ENCODE measurements at places on chromosomes 16 and 17.

GRCh38 chr17:39517224-39517623 lies 55.9 kb downstream of the CDK12 start:
- no peak for DNase-seq

GRCh38 chr16:54244061-54244886 lies 42.3 kb downstream of the IRX3 start:
- DNase-seq = no peak

DNA sequence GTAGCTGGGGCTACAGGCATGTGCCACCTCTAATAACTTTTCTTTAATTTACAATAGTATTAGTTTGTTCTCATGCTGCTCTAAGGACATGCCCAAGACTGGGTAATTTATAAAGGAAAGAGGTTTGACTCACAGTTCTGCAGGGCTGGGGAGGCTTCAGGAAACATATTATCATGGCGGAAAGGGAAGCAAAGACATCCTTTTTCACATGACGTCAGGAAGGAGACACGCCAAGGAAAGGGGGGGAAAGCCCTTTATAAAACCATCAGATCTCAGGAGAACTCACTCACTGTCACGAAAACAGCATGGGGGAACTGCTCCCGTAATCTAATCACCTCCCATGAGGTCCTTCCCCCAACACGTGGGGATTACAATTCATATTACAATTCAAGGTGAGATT lies 18.3 kb downstream of the IL4R start:
- DNase-seq = no peak

DNA sequence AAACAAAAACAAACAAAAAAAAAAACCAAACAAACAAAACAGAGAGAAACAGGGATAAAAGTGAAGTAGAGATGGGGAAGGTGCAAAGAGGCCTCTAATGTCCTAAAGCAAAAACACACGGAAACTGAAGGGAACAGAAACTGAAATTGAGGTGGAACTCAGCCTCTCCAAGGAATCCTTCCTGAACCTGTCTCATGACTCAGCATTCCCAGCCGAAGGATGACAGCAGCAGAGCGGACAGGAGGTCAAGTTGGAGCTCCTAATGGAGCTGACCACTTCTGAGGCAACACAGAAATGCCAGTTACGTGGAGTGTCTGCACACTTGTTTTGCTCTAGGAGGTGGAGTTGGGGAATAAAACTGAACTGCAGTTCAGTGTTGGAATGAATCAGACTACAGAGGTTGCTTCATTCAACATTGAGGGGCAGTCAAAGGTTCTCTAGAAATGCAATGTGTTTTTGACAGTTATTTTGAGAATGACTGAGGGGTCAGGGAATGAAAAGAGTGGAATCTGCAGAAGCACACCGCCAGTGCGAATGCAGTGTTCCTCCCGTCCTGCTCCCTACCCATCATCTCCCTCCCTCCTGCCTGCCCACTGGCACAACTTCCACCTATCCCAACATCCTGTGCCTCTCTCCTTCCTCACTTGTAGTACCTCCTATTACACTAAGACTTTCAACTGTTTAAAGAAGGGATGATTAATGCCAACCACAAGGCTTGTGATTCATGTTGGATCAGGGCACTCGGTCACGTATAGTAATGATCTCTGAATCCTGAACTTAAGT lies 6.3 kb downstream of the UBE2O start:
- no peak for DNase-seq

- DNase-seq = peak; percentile 4
Observed at GRCh38 chr16:71409011-71409775, 32.7 kb downstream of the TLE7 start.

DNA sequence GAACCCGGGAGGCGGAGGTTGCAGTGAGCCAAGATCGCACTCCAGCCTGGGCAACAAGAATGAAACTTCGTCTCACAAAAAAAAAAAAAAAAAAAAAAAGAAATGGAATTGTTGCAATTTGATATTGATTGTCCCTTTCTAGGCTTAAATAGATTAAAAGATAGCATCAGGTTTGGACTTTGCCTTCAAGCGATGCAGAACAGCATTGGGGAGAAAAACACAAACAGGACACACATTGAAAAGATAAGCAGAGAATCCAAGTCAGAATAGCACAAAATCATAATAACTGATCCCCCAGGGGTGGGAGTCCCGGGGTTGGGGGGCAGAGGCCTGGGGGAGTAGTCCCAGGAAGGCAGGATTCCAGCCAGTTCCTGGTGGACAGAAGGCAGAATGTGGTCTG lies 3.9 kb upstream of the CREBBP start:
- no peak for DNase-seq

- peak; percentile 41 for DNase-seq
Observed at GRCh38 chr17:3025421-3026124, 37.8 kb downstream of the OR1D5 start.

GRCh38 chr17:20091174-20092029 lies 82.2 kb downstream of the SPECC1 start:
- no peak for DNase-seq

- DNase-seq = no peak
Observed at GRCh38 chr16:11370084-11370931, 25.0 kb downstream of the RMI2 start.

- peak; percentile 79 for DNase-seq
Observed at GRCh38 chr17:17628388-17629008, 37.0 kb upstream of the PEMT start.

GRCh38 chr16:84056933-84057332 lies 14.3 kb upstream of the SLC38A8 start:
- DNase-seq = no peak

DNA sequence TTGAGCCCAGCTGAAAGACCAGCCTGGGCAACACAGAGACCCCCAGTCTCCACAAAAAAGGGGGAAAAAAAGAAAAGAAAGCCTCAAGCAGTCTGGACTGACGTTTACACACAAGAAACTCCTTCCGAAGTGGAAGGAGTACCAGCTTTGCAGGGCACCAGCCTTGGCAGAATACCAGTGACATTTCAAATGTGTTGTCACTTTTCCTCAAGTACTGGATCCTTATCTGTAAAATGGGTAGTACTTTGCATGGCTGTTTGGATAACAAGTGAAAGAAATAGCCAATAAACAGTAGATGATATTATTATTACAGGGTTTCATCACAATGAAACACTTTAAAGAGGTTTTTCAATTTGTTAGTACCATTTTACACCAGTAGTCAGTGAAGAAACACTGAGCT lies 14.2 kb downstream of the YWHAE start:
- DNase-seq = no peak

GRCh38 chr17:40025991-40026815 lies 11.0 kb downstream of the CSF3 start:
- peak; percentile 75 for DNase-seq

GRCh38 chr16:84063980-84064379 lies 21.4 kb upstream of the SLC38A8 start:
- DNase-seq = no peak

GRCh38 chr17:32461853-32462617 lies 17.7 kb downstream of the PSMD11 start:
- DNase-seq = peak; percentile 82

GRCh38 chr17:40912486-40913210 lies 24.8 kb downstream of the KRT23 start:
- no peak for DNase-seq

- DNase-seq = no peak
Observed at GRCh38 chr17:19569785-19570543, 36.3 kb downstream of the SLC47A1 start.

- DNase-seq = peak; percentile 85
Observed at GRCh38 chr17:7548585-7549400, at the start of gene TNFSF12. TNFSF12 (plus strand) TSS chr17:7549058; CDS start chr17:7549154, 96 bp downstream.

- no peak for DNase-seq
Observed at GRCh38 chr16:54585998-54586340, 299.4 kb upstream of the IRX3 start.

DNA sequence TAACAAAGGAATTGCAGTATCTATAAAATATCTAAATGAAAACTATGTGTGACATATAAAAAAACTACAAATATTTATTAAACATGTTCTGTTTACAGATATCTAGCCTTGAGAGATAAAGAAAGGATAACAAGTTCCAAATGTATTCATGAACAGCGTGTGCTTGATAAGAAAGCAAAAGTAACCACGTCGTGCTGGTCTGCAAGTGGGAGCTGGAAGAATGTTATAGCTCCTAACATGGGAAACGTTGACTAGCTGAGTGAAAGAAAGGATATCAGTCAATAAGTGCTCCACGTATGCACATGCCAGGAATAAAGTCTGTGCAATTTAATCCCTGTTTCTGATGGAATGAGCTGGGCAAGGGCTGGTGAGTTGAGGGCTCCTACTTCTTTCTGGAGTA lies 71.2 kb upstream of the CDYL2 start:
- no peak for DNase-seq

- no peak for DNase-seq
Observed at GRCh38 chr17:78896091-78896833, 6.7 kb downstream of the CEP295NL start.

- DNase-seq = no peak
Observed at GRCh38 chr16:55292491-55292890, 31.5 kb upstream of the IRX6 start.

- DNase-seq = no peak
Observed at GRCh38 chr17:18860161-18860972, 2.4 kb downstream of the PRPSAP2 start.

- DNase-seq = peak; percentile 38
Observed at GRCh38 chr17:64777415-64778239, 115.5 kb upstream of the SMURF2 start.

DNA sequence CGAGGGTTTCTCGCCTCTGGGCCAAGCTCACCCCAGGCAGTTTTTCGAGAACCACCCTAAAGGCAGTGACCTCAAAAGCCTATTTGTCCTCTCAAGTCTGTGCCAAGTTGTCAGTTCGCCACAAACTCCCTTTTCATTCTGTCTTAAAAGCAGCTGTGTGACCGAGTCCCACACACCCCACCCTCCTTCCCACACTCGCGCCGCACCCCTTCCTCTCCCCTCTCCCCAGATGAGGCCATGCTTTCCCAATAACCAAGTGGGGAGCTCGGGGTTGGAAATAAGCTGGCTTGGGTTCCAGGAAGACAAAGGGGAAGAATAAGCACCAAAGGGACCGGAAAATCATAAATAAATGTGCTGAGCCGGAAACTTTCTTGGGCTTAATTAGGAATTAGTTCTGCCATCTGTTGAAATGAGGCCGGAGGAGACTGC lies 36.7 kb downstream of the GRIN2C start:
- no peak for DNase-seq

DNA sequence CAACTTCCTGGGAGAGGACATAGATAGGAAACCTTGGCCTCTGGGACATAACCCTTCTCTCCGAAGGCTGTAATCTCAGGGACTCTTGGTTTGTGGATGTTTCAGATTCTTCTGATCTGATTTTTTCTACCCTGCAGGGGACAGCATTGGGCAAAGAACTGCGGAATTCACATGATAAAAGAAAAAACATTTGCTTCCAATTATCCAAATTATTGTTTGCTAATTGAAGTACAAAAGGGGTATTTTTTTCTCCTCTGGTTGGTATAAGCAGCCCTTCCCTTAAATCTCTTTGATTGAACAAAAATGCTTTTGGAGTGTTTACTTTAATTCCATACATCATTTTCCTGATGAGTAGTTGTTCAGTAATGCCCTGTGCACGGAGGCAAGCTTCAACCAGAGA lies 251.7 kb upstream of the IRX3 start:
- DNase-seq = no peak

- peak; percentile 75 for DNase-seq
Observed at GRCh38 chr16:78437352-78437968, 338.0 kb downstream of the WWOX start.

DNA sequence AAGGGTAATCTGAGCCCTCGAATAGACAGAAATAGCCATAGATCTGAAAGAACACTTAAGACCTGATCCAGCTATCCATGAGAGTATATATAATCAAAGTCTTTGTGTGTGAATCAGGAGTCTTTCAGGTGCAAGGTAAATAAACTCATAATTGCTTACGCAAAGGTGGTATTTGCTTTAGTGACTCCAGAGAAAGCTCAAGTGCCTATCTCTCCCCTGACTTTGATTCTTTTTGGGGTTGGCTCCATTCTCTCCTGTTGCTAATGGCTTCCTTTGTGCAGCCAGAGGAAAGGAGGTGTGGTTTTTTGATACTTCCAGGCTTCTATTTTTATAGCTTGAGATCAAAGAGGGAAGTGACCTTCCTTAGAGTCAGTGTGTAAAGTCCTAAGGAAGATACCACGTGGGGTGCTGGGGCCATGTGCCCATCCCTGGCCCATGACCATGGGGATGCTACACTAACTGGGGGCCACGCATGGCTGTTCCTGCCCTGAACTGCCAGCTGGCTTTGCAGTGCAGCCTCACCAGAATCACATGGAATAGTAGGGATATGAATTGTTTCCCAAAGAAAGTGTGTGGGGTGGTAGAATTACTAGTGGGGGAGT lies 45.8 kb downstream of the TENT4B start:
- no peak for DNase-seq

All from activated effector memory CD4-positive, alpha-beta T cell treated with anti-CD3 and anti-CD28 coated beads, Interleukin-2, amount 50 U/mL, for 16 hours (primary cell).